Naive thymus-derived CD8-positive, alpha-beta T cell (primary cell): ENCODE measurements at places on chromosomes 1 and 21.

DNA sequence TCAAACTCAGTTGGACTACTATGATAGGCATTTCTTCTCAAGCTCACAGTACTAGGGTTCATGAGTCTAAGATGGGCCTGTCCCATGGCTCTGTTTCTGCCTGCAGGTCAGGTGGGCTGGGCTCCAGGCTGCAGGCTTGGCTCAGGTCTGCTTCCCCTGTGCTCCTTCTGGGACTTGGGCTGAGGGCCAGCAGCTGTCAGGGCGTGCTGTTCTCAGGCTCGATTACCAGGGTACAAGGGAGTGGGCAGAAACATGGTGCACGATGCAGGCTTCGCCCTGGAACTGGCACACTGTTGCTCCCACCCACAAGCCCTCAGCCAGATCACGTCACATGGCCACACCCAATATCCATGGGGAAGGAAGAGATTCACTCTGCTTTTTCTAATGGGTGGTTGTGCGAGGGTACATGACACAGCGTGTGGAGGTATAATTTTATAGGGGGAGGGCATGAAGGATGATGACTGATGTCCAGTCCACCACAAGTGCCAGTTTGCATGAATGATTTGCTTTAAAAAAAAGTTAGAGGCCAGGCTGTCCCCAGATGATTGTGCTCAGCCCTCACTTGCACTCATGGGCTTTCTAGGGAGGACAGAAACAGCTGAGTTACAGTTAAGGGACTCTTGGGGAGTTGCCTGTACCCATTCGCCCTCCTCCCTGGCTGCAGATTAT is 118.0 kb downstream of the ACTL8 start:
- DNase-seq: no peak

GRCh38 chr1:203136409-203137042 is 9.0 kb downstream of the ADORA1 start:
- no peak for DNase-seq

DNA sequence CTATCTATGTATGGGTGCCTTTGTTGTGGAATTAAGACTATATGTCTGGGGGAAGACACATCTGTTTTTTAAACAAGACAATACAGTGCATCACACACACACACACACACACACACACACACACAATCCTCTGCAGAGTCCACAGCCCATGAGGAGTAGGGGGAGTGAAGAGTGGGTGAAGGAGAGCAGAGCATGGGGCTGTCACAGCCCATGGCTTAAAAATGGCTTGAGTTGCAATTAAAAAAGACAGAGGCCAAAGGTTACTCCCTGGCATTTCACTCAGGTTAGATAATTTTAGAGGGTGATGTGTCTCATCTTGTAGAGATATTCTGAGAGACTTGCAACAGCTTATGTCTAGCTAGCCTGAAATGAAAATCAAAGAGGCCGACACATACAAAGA is 176.5 kb upstream of the PLXNA2 start:
- no peak for DNase-seq

DNA sequence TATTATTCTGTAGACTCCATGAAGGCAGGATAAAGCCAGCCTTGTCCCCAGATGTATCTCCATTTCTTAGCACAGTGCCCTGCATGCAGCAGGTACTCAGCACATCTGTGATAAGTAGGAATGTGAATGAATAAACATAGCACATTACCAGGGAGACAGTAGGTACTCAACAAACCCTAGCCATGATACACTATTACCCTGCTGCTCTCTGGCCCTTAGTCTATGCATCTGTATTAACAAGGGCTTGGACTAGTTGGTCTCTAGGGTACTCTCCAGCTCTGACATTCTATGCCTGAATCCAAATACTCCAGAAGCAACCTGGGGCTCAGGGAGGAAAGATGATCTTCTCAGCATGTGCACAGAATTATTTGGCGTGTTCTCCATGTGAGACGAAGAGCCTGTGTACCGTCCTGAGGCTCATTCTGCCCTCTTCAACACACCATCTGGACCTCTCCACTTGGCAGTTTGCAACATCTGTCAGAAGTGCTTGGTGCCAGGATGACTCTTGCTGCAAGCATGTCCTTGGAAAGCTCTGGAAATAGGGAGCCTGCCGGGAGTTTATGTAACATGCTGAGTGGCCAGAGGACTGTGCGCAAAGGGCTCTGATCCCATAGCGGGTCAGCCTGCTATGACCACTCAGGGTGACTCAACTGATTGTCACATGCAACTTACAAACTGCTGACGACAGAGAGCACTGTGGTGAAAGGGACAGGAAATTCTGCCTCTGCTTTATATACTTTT is 228.2 kb upstream of the USP24 start:
- no peak for DNase-seq

- DNase-seq: no peak
Measured at GRCh38 chr1:205929496-205930194, 13.6 kb downstream of the SLC26A9 start.
